ENCODE measurements at places on chromosomes 12 and 14. TPM values are rescaled to one million over a fixed set of nuclear protein-coding genes. Genes with fewer than 3 reads are reported as not detected.
A peak's percentile ranks its signal among the peaks of the same experiment; 100 is the strongest.

KRT78 gene
- not detected for total RNA-seq

C12orf42 gene
- 0.19 TPM for total RNA-seq

NPFF gene
- total RNA-seq, result not detected

HELB gene
- total RNA-seq, result 13.7 TPM

PXN gene
- total RNA-seq, result 39.2 TPM

PHC1 gene
- total RNA-seq, result 12.9 TPM

DNA sequence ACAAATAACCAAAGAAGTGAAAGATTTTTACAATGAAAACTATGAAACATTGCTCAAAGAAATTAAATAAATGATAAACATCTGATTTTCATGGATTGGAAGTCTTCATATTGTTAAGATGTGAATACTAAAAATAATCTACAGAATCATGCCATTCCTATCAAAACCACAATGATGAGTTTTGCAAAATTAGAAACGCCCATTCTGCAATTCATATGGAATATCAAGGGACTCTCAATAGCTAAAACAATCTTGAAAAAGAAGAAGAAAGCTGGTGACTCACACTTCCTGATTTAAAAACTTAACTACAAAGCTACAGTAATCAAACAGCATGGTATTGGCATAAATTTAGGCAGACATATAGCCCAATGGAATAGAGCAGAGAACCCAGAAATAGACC, 40.2 kb upstream of the CCT2 start:
- peaks cover 22% of the 10 kb centered on the region for H3K36me3 ChIP-seq
- no peak overlapping the region for H3K4me3 ChIP-seq
- no peak for DNase-seq
- no peaks in the 10 kb centered on the region for H3K4me1 ChIP-seq

DNA sequence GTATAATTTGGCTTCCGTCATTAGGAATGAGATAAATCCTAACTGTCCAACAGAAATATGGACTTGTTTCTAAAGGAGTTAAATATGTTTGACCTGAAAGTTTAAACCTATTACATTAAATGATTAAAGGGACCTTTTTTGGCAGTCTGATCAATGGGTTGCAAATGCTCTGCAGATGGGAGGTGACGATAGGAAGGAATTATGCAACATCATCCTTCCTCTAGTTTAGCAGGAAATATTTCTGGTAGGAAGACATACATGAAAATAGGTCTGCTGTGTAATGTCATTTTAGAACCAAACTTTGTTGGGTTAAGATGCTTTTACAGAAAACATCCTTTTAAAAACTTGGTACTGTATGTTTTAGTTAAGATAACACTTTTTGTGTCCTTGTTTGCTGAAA, 2.6 kb downstream of the LRRC10 start:
- H3K4me1 ChIP-seq, result no peaks in the 10 kb centered on the region
- no peak overlapping the region for H3K4me3 ChIP-seq

DNA sequence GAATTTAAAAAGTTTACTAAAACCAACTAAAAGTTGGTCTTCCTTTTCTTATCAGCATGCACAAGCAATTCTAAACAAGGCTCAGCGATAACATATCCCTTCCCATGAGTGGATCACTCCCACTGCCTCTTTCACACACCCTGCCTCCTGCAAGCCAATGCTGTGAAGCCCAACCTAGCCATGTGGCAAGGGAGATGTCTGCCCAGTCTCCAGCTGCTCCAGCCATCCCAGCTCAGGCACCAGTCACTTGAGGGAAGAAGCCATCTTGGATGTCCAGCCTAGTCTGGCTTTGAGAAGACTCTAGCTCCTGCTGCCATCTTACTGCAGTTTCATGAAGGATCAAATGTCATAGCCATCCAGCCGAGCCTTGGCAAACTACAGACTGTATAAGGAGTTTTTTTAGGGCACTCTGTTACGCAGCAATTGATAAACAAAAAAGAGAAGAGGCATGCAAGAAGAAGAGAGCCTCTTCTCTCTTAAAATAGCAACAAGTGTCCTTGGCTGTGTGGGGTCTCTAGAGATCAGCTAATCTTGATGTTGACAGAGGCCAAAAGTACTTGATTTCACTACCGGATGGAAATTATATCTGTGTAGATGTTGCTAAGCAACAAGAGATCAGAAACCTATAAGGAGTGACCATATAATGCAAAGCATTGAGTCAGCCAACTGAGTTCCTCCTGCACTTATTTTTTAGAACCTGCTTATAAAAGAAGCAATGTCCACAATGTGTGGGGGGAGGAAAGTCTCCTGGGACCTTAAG, 108.9 kb downstream of the PTCSC3 start:
- no peaks in the 10 kb centered on the region for H3K36me3 ChIP-seq
- H3K27ac ChIP-seq, result no peak overlapping the region
- no peak overlapping the region for H3K4me3 ChIP-seq
- no peak for DNase-seq
- no peaks in the 10 kb centered on the region for H3K4me1 ChIP-seq

DNA sequence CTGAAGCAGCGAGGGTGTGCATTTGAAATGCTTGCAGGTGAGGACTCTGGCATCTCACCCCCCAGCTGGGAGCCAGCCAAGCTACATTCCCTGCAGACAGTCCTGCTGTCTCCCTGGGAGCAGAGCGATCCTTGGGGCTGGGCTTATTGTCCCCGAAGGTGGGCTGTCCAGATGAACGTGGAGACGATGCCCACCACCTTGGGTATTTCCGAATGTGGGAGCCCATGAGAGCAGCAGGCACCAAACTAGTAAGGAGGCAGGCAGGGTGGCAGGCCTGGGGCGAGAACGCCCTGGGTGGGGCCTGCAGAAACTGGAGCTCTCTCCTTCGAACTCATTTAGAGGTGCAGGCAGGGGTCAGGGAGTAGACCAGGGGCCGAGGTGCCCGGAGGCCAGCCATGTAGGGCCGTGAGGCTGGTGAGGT, 18.5 kb downstream of the ZBTB42 start:
- peaks cover 10% of the 10 kb centered on the region for H3K4me1 ChIP-seq
- DNase-seq, result no peak
- peaks cover 11% of the 10 kb centered on the region for H3K36me3 ChIP-seq

GRCh38 chr12:4826909-4827308, 82.8 kb upstream of the KCNA1 start:
- H3K36me3 ChIP-seq, result peaks cover 6% of the 10 kb centered on the region
- H3K27me3 ChIP-seq, result no peaks in the 10 kb centered on the region
- no peak overlapping the region for H3K27ac ChIP-seq
- no peak for DNase-seq
- no peak overlapping the region for H3K4me3 ChIP-seq

- H3K27ac ChIP-seq, result no peak overlapping the region
- H3K27me3 ChIP-seq, result no peaks in the 10 kb centered on the region
- H3K4me1 ChIP-seq, result no peaks in the 10 kb centered on the region
These were observed 43.6 kb downstream of the FGD6 start for GRCh38 chr12:95173392-95174251.

DNA sequence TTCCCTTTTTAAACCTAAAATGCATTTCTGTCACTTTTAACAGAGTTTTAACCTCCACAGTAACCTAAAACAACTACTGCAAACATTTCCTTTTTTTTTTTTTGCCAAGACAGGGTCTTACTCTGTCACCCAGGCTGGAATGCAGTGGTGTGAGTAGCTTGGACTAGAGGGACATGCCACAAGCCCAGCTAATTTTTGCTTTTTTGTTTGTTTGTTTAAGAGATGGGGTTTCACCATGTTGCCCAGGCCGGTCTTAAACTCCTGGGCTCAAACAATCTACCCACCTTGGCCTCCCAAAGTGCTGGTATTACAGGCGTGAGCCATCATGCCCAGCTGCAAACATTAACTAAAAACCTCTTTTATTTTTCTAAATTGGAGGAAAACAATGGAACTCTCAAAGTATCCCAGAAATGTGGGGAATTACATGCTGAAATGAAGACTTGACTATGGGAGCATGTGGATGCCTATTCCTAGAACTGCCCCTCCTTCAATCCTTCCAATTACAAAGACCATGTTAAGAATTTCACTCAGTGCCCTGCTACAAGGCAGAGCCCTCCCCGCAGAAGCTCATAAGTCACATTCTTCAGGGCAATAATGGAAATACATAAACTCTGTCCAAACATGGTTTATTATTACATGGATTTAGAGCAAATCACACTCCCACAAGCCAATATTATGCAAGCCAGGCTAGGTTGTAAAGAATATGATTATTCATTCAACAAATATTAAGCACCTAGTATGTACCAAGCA, 66.9 kb downstream of the C12orf56 start:
- no peaks in the 10 kb centered on the region for H3K4me1 ChIP-seq
- H3K27me3 ChIP-seq, result no peaks in the 10 kb centered on the region
- H3K4me3 ChIP-seq, result no peak overlapping the region
- DNase-seq, result no peak
- no peak overlapping the region for H3K27ac ChIP-seq

GRCh38 chr14:91947475-91948184, at the start of gene FBLN5:
TSS of gene FBLN5 (minus strand) at chr14:91947694. CDS start at chr14:91947229, 465 bp downstream.
- H3K27ac ChIP-seq, result peak within 1 kb of the TSS; percentile 54
- peaks cover 16% of the 10 kb centered on the region for H3K4me1 ChIP-seq

DNA sequence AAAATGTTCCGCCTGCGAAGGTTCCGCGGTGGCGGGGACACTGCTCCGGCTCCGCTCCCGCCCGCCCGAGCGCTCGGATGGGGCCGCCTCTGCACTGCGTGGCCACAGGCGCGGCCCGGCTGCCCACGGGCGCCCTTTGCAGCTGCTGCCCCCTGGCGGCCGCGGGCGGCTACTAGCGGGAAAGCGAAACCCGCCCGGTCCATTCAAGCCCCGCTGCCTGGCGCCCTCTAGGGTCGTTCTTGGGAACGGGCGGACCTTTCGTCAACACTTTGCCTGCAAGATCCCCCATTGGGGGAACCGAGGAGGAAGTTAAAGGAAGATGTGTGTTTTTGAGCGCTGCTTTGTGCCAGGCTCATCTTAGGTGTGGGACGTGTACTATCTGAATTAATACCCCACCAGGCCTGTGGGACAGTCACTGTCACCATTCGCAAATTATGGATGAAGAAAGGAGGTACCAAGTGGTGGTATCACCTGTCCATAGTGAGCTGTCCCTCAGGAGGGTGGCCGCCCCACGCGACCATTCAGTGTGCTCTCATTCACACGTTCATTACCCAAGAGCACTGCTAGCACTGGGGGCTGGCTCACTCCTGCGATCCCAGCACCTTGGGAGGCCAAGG, 19.4 kb downstream of the GPR132 start:
- H3K27ac ChIP-seq, result no peak overlapping the region
- H3K4me1 ChIP-seq, result peaks cover 12% of the 10 kb centered on the region
- peak; percentile 92 for DNase-seq
- peaks cover 3% of the 10 kb centered on the region for H3K36me3 ChIP-seq
- H3K4me3 ChIP-seq, result no peak overlapping the region
- H3K27me3 ChIP-seq, result peaks cover 10% of the 10 kb centered on the region

GRCh38 chr12:131251336-131252101, 297.8 kb downstream of the ADGRD1 start:
- H3K36me3 ChIP-seq, result no peaks in the 10 kb centered on the region
- DNase-seq, result no peak
- H3K4me1 ChIP-seq, result no peaks in the 10 kb centered on the region
- no peak overlapping the region for H3K4me3 ChIP-seq
- peaks cover 4% of the 10 kb centered on the region for H3K27me3 ChIP-seq

- H3K36me3 ChIP-seq, result no peaks in the 10 kb centered on the region
- no peaks in the 10 kb centered on the region for H3K4me1 ChIP-seq
- no peak for DNase-seq
- H3K27ac ChIP-seq, result no peak overlapping the region
- no peak overlapping the region for H3K4me3 ChIP-seq
- no peaks in the 10 kb centered on the region for H3K27me3 ChIP-seq
These were observed 133.3 kb downstream of the DACT1 start for GRCh38 chr14:58771016-58771415.

Data from activated naive CD8-positive, alpha-beta T cell treated with anti-CD3 and anti-CD28 coated beads for 36 hours (primary cell).